A549 treated with Hydrocortisone at 1 μM for 4 hours (cell line): ENCODE measurements at places on chromosomes 16 and 17. TPM values are rescaled to one million over a fixed set of nuclear protein-coding genes. Genes with fewer than 3 reads are reported as not detected.

ITGA3 gene
- total RNA-seq: 360 to 414 TPM (median 396 TPM) in 5 replicates

FGF11 gene
- 0.93 to 1.1 TPM (median 1.0 TPM) in 5 replicates for total RNA-seq

SLC5A10 gene
- 0.20 to 0.25 TPM (median 0.21 TPM) in 5 replicates for total RNA-seq

TMEM238L gene
- total RNA-seq: not detected in 5 replicates

PIK3R6 gene
- not detected in 5 replicates for total RNA-seq

ALDOC gene
- total RNA-seq: 1.3 to 2.7 TPM (median 2.1 TPM) in 5 replicates

RPAIN gene
- total RNA-seq: 30.9 to 41.7 TPM (median 31.9 TPM) in 5 replicates

C1QL1 gene
- total RNA-seq: 15.2 to 32.8 TPM (median 28.1 TPM) in 5 replicates

SOST gene
- total RNA-seq: not detected in 5 replicates

IKZF3 gene
- total RNA-seq: not detected in 5 replicates

OTOA gene
- 0.05 to 0.16 TPM (median 0.09 TPM) in 5 replicates for total RNA-seq

GDPD3 gene
- 1.2 to 1.5 TPM (median 1.3 TPM) in 5 replicates for total RNA-seq

ENPP7 gene
- not detected in 5 replicates for total RNA-seq

SLC26A11 gene
- total RNA-seq: 12.7 to 17.3 TPM (median 15.1 TPM) in 5 replicates

KRTAP9-2 gene
- total RNA-seq: not detected in 5 replicates

SGCA gene
- total RNA-seq: 1.1 to 2.9 TPM (median 1.7 TPM) in 5 replicates

TP53TG3 gene
- 0.22 to 1.2 TPM (median 0.59 TPM) in 5 replicates for total RNA-seq

TBC1D28 gene
- total RNA-seq: not detected in 5 replicates

DHRS7B gene
- total RNA-seq: 18.2 to 22.0 TPM (median 19.4 TPM) in 5 replicates

TBC1D3G gene
- total RNA-seq: not detected in 5 replicates

GUCY2D gene
- 0.28 to 0.52 TPM (median 0.36 TPM) in 4 of 5 replicates, not detected in the other for total RNA-seq

TMC5 gene
- total RNA-seq: 4.4 to 6.0 TPM (median 4.8 TPM) in 5 replicates

MYH2 gene
- not detected in 5 replicates for total RNA-seq
